ENCODE measurements at places on chromosomes 16 and 17.

- no peak for DNase-seq
Measured at GRCh38 chr16:31877876-31878642, 4.5 kb downstream of the ZNF267 start.

- no peak for DNase-seq
Measured at GRCh38 chr16:49810831-49811230, 45.1 kb downstream of the ZNF423 start.

DNA sequence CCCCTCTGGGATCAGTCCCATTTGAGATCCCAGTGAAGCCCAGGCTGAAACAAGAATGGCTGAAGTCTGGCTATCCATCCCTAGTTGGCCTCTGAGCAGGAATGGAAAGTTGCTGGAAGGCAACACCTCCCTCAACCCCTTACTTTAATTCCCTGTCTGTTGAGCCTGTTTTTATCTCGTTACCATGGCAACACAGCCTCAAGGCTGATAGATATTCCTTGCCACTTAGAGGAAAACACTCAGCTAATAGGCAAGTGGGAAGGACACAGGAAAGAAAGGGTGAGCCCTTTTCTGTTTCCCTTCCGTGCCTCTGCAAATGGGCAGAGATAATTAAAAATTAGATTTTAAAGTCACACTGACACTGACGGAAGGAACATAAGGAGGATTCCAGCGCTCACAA, 75.5 kb upstream of the CLEC3A start:
- DNase-seq = no peak

GRCh38 chr17:27446569-27447301, 9.5 kb upstream of the KSR1 start:
- peak; percentile 97 for DNase-seq

DNA sequence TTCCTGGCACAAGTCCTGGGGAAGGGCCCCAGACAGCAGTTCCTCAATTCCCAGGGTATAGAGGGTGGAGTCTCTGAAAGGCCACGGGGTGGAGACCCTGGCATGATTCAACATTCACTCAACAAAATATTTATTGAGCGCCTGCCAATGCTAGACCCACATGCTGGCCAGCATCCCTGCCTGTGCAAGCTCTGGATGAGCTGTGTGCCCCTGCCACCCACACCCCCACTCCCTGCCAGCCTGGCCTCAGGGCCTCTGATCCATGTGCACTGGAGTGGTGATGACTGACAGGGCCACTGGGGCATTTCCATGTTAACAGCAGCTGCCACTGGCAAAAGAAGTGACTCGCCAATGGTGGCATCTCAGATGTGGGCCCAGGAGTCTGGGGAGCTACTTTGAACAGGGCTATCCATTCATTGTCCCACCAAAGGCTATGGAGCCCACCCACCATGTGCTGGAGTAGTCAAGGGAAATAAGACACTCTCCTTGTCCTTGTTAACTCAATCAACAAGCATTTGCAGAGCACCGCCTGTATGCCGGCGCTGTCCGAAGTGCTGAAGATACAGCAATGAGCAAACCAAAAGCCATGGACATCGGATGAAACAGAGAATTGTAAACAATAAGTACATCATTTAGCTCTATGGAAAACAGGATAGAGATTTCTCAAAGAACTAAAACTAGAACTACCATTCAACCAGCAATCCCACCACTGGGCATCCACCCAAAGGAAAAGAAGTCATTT, 3.0 kb upstream of the PRSS22 start:
- DNase-seq = no peak

DNA sequence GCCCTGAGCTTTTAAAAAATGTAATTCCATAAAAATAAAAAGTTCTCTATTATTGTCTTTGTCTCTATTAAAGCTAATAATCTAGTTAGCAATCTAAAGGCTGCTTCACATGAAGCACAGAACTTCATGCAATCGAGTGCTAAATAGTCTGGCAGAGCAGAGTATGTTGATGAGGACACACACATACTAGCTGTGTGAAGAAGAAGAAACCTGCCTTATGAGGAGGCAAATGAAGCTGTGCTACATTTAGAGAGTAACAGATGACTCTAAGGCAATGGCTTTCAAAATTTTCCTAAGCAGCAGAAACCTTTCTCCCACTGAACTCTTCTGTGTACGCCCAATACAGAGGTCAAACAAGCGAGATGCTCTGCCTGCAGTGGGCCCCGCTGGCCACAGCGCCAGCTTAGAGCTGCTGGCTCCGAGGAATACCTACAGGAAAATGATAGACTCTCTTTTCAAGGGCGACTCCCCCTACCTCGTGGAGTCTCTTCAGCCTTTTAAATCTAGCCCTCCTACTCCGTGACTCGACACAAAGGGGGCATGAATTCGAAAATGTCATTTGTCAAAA, 39.2 kb downstream of the GNA13 start:
- DNase-seq = no peak

- DNase-seq = peak; percentile 76
Measured at GRCh38 chr17:40910441-40910841, 25.4 kb upstream of the KRT20 start.

- DNase-seq = peak; percentile 11
Measured at GRCh38 chr17:37068266-37068665, 119.5 kb downstream of the AATF start.

- no peak for DNase-seq
Measured at GRCh38 chr16:86878236-86879080, 300.1 kb downstream of the FOXL1 start.

GRCh38 chr17:66547151-66547865, 244.9 kb downstream of the PRKCA start:
- DNase-seq = no peak

DNA sequence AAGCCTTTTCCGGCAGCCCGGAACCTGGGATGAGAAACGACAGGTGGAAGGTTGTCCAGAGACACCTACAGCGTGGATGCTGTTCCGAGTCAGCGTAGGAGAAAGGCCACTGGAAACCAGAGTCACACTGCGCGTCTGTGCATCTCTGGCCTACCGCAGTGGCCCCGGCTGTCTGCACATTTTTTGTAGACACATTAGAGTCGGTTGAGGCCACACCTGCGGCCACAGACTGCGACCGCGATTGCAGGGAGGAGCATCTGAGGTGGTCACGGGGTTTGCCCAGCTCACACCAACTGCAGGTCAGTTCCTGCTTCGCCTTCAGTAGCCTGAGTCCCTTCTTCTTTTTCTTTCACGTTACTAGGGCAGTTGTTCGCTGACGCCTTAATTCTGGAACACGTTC, 52.4 kb downstream of the WDR45B start:
- no peak for DNase-seq

GRCh38 chr17:15480204-15480603, 12.8 kb upstream of the CDRT4 start:
- DNase-seq = no peak

DNA sequence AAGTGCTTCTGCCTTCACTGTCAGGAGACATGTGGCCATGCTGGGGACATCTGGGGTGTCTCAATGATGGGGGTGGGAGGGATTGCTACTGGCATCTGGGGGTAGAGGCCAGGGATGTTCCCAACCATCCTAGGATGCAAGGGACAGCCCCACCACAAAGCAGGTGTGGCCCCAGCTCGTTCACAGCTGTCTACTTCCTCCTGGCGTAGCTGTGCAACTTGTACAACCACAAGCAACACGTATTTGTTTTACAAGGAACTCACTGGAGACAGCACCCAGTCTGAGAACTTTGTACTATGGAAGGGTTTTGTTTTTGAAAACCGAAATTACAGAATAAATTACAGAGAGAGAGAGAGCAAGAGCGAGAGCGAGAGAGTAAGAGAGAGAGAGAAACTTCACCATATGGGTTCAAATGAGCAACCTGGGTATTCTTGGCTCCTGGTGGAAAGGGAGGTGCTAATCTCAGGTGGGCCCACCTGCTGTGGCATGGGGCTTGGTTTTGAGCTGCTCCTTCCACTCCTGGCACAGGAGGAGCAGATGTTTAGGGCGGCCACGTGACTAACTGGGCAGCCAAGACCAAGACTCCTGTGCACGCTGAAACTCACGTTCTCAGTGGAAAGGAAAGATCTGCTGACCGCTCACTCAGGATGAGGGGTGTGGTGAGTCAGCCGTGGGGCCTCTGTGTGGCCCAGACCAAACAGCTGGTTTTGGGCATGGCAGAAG, 17.5 kb upstream of the TNFRSF13B start:
- no peak for DNase-seq

DNA sequence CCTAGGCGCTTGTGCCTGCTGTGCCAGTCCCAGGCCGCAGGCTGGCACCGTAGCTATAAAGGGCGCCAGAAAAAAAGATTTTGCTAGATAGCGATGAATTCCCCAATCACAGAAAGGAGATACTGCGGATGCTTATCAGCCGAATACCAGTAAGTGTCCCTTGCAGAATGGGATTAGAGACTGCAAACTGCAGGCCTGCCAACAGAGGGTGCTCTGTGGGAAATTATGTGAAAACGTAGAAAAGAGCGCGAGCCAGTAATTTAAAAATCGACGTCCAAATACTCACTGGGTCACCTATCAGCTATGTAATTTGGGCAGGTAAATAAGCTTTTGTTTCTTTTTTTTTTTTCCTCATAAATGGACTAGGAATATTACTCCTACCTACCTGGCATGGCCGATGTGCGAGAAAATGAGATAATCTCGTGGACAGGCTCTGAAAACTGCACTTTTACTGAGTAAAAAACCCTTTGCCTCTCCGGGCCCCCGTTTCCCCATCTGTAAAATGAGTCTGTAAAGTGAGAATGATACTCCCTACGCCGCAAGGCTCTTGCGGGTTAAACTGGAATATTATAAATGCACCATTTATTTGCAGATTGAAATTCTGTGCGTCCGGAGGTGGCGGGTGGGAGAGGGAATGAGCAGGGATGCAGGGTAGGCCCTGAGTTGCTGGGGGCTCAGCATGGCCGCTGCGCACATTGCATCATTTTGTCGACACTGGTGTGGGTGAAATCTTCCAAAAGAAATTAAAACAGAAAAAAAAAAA, 1.2 kb upstream of the COG1 start:
- DNase-seq = peak; percentile 72

GRCh38 chr17:9109933-9110332, 88.6 kb downstream of the NTN1 start:
- no peak for DNase-seq

GRCh38 chr17:82881900-82882714, 42.3 kb upstream of the ZNF750 start:
- no peak for DNase-seq

GRCh38 chr16:80366023-80366422, 174.8 kb upstream of the DYNLRB2 start:
- DNase-seq = no peak

- DNase-seq = no peak
Measured at GRCh38 chr16:51450376-51450775, 299.3 kb upstream of the SALL1 start.

DNA sequence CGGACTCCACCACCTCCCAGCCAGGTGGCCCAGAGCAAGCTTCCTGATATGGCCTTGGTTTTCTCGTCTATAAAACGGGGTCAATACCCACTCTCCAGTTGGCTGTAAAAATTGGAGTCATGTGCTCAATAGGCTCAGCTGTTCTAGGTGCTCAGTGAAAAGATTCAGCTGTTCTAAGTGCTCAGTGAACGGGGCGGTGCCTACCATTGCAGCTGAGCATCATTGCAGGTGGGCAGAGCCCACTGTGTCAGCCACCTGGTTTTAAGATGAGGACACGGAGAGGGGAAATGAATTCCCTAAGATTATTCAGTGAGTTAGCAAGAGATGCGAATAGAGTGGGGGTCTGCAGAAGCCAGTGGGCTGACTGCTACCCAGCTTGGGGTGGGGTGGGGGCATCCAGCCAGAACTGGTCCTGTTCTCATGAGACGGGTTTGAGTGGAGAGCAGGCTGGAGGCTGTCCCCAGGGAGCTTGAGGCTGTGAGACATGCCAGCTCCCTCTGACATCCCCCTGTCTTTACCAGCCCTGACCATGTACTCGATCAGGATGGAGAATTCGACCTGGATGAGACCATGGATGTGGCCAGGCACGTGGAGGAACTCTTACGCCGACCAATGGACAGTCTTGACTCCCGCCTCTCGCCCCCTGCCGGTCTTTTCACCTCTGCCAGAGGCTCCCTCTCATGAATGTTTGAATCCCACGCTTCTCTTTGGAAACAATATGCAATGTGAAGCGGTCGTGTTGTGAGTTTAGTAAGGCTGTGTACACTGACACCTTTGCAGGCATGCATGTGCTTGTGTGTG, 21.9 kb downstream of the STAT5A start:
- DNase-seq = no peak

GRCh38 chr17:12580640-12581039, 85.0 kb upstream of the MYOCD start:
- DNase-seq = peak; percentile 53

DNA sequence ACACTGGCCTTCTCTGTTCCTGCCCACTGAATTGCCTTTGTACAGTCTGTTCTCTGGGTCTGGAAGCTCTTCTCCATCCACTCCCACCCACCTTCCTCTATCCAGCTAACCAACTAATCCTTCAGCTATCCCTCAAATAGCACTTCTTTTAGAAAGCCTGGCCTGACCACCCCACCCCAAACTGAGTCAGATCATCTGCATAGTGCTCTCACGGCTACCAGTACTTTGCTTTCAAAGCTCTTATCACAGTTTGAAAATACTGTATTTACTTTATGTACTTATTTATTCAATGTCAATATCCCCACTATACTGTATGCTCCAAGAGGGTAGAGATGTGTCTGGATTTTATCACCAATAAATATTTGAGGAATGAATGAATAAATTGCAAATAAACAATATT, 4.5 kb upstream of the CLDN7 start:
- peak; percentile 41 for DNase-seq

DNA sequence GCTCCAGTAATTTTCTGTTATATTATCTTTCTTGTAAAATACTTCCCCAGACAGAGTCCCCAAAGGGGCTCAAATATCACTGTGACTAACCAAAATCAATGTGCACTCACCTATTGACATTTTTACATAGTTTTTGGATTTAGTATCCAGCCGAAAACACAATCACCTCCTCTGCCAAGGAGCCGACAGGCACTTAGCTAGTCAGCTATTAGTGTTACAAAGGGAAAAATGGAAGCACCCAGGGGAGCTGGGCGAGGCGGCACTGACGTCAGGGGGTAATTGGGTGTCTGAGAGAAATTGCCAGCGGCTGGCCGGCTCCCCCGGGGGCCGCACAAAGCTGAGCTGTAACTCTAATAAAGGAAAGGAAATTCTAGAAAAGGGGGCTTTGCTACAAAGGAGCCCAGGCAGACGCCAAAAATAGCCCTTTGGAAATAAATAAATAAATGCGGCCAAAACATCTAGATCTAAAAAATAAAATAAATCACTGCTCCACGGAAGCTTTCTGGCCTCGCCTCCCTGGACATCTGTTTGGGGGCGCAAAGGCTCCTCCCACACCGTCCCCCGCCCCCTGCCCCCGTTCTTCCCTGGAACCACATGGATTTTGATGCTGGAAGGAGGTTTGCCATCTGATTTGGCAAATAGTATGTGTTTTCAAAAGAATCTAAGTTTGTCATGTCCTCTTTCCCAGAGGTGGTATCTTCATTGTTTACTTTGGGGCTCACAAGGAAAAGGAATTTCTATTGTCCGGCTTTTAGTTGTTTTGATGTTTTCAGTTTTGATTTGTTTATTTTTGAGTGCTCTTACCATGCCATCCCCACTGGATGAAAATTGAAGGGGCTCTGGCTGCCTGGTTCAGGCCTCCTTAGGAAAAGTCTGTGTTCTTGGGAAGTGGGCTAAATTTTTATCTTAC, 156.7 kb downstream of the ZNF423 start:
- DNase-seq = peak; percentile 16

- peak; percentile 18 for DNase-seq
Measured at GRCh38 chr17:74943808-74944522, 8.3 kb downstream of the OTOP3 start.
